ENCODE measurements at places on chromosomes 2 and 18.

DNA sequence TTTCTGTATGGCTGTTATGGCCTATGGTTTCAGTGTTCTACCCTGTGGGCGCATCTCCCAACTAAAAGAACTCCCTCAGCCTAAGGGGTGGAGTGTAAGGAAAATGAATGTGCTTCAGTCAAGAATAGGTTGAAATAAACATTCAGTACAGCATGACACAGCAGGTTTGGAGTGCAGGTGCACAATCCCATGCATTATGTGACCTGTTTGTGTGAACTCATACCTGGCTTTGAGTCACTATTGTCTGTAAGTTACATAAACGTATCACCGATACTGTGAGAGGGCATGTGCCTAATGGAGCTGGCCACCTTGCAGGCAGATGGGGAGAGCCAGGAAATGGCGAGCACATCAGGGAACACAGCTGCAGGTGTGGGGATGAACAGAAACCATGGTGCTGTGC lies 216.0 kb downstream of the DSEL start:
- DNase-seq, result peak; percentile 5

DNA sequence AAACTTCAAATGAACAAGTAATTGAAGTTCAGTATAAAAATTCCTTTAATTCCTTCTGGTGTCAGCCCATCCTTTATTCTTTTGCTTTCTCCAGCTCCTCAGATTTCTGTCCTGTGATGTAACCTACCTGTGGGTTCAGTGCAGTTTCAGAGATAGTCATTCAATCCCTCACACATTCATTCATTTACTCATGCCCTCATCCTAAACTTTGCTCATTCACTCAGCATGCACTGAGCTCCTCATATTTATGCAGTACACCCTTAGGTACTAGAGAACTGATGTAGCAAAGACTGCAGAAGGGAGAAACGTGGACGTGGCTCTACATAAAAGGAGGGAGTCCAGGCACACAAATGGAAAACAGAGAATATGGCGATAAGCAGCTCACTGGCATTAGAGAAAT lies 45.3 kb upstream of the STAT1 start:
- DNase-seq, result no peak

- no peak for DNase-seq
These were observed 328.9 kb downstream of the CLIP4 start for GRCh38 chr2:29444150-29444549.

DNA sequence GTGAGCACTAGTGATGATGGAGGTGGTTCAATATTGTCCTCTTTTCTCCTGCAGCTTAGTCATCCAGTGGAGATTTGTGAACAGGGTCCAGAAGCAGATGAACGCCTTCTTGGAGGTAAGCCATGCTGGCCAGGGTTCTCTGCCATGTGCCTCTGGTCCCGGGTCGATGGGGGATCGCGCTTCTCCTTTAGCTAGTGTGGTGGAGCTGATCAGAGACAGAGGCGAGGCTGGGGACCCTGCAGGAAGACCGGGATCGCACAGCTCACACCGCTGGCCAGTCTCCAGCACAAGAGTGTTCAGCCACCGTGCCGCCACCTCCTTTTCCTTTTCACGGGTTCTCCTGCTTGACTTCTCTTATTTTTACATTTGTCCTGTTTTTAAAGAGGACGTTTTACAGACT lies 243.4 kb downstream of the ALPK2 start:
- DNase-seq, result no peak

- DNase-seq, result no peak
These were observed 73.9 kb downstream of the NEDD4L start for GRCh38 chr18:58117786-58118403.

DNA sequence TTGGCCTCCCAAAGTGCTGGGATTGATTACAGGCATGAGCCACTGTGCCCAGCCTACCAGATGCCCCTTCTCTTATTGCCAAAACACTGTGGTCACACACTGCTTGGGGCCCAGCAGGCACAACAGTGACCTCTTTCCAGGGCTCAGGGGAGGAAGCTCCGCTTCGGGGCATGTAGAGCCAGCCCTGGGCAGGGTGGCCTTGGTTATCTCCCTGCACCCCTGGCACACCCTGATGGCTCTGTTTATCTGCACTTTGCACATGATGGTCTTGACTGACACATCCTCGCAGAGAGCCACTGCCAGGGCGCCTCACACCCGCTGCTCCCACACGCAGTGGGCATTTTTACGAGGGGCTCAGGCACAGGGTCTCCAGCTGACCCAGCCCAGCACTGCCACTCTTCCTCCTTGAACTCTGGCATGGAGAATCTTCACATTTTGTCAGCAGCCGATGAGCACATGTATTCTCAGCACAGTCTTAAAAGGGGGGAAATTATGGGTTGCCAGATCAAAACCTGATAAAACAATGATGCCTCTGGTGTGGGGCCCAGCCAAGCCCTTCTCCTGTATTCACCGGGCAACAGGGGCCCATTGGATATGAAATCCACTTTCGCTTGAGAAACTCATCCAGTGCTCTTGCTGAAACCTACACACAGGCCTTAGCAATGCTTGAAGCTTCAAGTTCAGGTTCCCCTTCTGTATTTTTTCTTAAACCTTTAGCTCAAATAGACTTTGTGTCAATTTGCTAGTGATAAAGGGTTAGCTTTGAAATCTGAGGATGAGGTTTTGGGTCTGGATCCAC lies 5.9 kb downstream of the GYPC start:
- no peak for DNase-seq

Measured in NCI-H1694 (cell line).